Right cardiac atrium (tissue), 5 donors: ENCODE measurements at places on chromosomes 2 and 18. TPM values are rescaled to one million over a fixed set of nuclear protein-coding genes. Genes with fewer than 3 reads are reported as not detected.

DNA sequence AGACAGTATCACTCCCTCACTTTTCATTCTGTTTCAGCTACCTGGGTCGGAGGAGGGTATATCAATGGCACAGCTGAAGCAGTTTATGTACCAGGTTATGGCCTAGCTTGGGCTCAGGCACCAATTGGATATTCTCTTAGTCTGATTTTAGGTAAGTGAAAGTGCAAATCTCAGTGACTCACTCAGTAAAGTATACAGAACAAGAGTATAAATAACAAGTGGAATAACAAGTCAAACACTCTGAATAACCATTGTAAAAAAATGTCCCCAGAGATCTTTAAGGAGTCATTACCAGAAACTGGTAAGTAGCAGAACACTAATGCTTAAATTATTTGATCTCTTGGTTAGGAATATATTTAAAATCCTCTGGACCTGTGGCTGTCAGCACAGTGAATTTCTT is 5.7 kb downstream of the SLC5A7 start:
- DNase-seq = no peak

DNA sequence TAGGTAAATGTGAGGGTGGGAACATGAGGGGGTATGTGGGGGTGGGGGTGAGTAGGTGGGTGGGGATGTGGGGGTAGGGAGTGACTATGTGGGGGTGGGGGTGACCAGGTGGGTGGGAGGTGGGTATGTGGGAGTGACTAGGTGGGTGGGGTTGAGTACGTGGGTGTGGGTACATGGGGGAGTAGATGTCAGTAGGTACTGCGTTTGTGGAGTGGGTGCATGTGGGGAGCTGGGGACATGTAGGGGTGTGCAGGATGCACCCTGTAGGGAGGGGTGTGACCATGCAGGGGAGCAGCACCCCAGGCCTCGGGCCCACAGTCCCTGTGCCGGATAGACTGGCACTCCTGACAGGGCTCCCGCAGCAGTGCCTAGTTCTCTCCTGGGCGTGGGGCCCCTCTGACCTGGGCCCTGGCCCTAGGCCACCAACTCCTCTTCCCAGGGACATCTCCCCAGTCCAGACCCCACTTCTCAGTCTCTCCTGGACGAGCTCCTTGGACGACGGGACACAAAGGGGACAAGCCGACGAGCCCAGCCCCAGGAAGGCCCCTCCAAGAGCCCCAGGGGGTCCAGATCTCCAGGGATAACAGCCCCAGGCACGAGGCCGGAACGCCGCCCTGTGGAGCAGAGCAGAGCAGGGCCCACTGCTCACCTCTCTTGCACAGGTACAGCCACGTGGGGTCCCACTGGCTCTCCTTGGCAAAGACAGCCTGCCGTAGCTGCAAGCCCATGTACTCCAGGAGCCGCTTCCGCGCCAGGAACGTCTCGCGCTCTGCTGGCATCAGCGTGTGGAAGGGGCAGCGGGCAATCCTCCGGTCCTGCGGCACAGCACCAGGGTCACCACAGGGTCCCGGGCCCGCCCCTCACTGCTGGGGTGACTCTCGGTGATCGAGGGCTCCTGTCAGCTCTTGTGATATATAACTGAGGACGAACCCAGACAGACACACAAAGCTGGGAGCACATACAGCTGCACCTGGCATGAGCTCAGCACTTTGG is 58.2 kb downstream of the ANKMY1 start:
- DNase-seq = peak; percentile 44

The CASP10 gene
- polyA plus RNA-seq = 3.6 TPM

- no peak for DNase-seq
Observed at GRCh38 chr2:228688007-228688645, 506.6 kb upstream of the SPHKAP start.

The GAL3ST2 gene
- polyA plus RNA-seq = 0.09 TPM

GRCh38 chr2:132776287-132776686 is 106.3 kb upstream of the LYPD1 start:
- DNase-seq = no peak

DNA sequence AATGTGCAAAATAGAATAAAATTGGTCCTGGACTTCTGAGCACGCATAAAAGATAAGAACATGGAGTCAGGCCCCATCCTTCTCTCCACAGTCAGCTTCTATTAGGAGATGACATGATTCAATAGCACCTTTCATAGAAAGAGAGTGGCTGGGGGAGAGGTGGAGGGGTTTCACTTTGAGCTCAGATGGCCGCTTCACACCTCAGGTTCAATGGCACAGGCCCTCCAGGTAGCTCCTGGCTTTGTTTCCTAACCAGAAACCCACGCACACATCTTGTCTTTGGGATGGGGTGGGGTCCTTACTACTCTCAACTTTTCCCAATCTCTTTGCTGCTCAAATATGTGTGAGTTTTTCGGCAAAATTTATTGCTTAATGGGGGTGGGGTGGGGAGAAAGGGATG is 332.3 kb downstream of the CLIP4 start:
- no peak for DNase-seq

The GCG gene
- not detected for polyA plus RNA-seq

DNA sequence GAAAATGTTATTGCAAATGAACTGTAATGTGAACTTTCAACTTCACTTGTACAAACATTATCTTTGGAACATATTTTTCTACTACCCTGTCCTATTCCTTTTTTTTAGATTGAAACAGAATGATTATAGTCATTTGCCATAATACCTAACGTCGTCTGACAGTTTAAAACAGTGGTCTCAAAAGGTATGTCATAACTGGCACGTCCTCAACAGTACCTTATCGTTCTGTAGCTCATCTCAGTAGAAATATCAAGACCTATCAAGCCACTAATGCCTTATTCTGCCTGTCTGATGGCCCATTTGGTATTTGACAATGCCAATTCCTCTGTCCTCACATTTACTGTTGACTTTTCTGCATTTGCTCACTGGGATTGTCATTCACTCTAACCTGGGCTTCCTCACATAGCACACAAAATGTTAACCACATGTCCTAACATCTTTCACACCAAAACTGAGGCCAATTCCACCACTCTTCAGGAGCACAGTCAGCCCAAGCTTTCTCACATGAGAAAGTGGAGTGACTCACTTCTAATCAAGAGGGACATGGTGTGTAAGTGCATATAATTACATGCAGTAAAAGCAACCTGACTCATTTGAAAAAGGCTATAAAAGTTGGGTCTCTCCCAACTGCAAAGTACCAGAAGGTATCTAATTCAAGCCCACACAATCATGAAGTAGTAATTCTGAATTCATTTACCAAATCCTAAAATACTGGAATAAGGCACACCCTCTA is 34.8 kb downstream of the DNER start:
- no peak for DNase-seq

DNA sequence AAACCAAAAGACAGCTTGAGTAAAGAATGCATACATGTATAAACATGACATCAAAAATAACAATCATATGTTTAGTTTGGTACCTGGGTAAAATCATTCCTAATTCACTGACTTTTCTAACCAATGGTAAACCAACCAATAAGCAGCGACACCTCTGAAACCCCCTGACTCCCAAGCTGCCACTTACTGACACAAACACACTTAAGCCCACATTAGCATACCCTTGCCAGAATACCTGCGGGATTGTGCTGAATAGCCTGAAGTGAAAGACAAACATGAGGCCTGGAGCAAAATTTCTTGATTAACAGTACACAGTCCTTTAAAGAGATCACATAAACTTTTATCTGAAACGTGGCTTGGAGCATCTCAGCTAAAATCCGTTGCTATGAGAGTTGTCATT is 902.9 kb downstream of the TMEM182 start:
- no peak for DNase-seq

The ZRANB3 gene
- 0.88 TPM for polyA plus RNA-seq

- no peak for DNase-seq
Observed at GRCh38 chr18:45320724-45321123, 294.6 kb upstream of the SLC14A2 start.

DNA sequence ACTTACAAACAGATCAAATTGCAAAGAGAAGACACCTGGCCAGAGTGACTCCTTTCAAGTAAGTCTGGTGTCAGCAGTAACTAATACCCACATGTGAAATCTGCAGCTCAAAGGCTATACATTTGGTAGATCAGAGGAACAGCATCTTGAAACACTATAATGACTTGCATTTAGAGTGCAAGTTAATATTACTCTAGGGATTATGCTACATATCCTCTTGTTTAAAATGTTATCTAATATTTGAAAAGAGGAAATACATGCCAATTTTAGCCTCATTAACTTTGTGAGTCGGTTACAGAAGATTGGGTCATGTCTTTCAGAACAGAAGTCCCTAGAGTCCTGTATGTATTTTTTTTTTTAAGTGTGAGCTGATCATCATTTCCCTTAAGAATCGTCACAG is 15.2 kb downstream of the LANCL1 start:
- DNase-seq = no peak

DNA sequence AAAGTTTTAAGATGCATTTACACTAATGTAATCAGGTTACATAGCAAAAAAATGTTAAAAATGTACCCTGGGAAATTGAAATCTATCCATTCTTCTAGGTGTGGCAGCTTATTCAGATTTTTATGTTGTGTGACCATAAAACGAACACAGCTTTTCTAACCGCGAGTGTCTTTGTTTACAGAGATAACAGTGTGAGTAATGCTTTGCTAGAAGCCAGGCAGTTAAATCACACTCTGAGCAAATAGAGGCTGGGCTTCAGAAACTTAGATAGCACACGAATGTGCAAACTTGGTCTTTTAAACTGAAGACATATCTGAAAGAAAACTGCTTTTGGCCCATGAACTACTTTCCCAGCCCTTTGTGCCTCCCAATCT is 116.1 kb downstream of the SPTBN1 start:
- DNase-seq = no peak

The UGT1A9 gene
- not detected for polyA plus RNA-seq

DNA sequence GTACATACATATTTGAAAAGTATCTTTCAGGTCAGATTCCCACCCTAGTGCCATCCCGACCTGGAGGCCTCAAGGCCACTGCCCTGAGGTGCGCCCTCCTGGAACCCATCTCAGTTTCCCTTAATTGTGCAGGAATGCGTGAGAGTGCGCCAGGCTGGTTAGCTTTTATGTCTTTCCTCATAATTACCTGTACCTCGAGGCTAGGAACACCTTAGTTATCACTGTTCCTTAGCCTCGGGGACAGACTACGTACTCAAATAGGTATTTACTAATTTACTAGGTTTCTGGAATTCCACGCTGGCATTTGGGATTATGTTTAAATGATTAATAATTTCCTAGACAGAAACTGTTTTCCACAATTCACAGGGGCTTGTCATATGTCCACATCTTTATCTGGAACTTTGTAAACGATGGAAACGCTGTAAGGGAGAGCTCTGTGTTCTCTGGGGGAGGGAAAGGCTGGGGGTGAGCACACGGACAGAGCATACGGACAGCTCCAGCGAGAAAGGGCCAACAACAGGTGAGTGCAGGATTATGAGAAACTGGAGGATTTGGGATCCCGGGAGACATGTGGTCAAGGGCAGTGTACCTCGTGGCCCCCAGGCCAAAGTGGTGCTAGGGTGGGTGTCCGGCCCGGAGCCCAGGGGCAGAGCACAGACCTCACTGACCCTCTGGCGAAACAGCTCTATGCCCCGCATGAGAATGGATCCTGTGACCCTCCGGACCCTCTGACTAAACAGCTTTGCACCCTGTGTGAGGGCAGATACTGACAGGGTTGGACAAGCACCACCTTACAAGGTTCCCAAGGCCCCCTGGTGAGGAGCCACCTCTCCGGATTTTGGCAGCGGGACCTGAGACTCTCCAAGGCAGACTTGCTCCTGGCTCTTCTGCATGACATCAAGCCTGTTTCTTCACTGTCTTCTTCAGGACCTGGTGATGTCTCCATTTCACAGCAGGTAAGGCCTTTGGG is 102.0 kb upstream of the PXDN start:
- DNase-seq = no peak

DNA sequence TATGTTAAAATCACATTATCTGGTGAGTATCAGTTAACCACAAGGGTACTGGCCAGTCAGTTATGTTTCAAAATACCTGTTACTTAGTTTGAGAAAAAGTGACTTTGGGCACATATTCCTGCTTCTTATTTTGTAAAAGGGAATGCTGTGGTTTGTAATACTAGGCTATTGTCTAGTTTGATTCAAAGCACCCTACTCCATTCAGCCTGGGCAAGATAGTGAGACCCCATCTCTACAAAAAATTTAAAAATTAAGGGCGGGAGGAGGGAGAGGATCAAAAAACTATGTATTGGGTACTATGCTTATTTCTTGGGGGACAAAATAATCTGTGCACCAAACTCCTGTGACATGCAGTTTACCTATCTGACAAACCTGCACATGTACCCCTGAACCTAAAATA is 18.9 kb downstream of the MBD5 start:
- no peak for DNase-seq

The CNGA3 gene
- not detected for polyA plus RNA-seq
